Osteocyte (in vitro differentiated cells): ENCODE measurements at places on chromosomes 11 and 22. TPM values are rescaled to one million over a fixed set of nuclear protein-coding genes. Genes with fewer than 3 reads are reported as not detected.

The IFITM1 gene
- total RNA-seq, result 352 and 355 TPM in 2 replicates

The ABCG4 gene
- 0.63 and 0.75 TPM in 2 replicates for total RNA-seq

The CCDC90B gene
- total RNA-seq, result 33.3 and 42.4 TPM in 2 replicates

The DCDC1 gene
- not detected in 2 replicates for total RNA-seq

The C11orf24 gene
- total RNA-seq, result 70.1 and 80.9 TPM in 2 replicates

The MYBPC3 gene
- not detected in 2 replicates for total RNA-seq
